ENCODE measurements at places on chromosomes 5 and 9.

GRCh38 chr5:125408448-125409233, 662.2 kb upstream of the ZNF608 start:
- no peak for DNase-seq

- no peak for DNase-seq
Observed at GRCh38 chr5:162785673-162786072, 651.7 kb upstream of the CCNG1 start.

DNA sequence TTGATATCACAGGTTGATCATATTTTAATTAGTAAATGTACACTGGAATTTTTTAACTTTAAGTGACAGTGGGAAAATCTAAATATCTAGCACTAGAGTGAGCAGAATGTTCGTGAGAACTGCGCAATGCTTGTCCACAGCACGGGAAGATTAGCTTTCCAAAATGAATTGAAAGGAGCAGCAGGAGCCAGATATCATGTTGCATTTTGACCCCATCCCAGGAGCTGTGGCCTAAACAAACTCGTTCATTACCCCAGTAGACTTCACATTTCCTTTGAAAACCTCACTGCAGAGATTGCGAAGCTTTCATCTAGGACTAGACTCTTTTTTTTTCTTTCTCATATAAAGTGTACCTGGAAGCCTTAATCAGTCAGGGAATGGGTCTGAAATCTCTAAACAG, 525.8 kb downstream of the CTNND2 start:
- DNase-seq, result no peak

GRCh38 chr5:79295029-79295428, 59.1 kb downstream of the JMY start:
- DNase-seq, result no peak

DNA sequence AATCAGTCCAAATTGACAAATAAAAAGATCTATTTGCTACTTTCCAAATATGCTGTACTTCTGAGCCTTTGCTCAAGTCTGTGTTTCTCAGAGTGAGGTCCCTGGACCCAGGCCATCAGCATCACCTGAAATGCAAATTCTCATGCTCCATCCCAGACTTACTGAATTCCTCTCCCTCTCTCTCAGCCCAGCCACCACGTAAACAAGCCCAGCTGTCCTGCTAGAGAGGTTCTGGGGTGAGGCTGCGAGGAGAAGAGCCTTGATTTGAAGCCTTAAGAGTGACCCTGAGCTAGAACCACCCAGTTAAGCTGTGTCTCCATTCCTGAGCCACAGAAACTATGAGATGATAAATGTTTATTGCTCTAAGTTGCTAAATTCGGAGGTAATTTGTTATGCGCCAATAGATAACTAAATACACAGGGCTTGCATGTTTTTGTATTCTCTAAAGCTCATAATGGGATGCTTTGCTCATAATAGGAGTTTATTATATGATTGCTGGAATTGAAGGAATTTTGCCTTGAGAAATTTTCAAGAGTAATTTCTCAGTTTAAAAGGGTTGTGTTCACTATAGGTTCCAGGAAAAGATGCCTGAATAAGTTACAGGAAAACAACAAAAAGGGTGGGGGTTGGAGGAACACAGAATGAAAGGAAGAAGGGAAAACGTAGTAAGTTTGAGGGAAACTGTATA, 98.9 kb upstream of the SPATA31D4 start:
- no peak for DNase-seq

DNA sequence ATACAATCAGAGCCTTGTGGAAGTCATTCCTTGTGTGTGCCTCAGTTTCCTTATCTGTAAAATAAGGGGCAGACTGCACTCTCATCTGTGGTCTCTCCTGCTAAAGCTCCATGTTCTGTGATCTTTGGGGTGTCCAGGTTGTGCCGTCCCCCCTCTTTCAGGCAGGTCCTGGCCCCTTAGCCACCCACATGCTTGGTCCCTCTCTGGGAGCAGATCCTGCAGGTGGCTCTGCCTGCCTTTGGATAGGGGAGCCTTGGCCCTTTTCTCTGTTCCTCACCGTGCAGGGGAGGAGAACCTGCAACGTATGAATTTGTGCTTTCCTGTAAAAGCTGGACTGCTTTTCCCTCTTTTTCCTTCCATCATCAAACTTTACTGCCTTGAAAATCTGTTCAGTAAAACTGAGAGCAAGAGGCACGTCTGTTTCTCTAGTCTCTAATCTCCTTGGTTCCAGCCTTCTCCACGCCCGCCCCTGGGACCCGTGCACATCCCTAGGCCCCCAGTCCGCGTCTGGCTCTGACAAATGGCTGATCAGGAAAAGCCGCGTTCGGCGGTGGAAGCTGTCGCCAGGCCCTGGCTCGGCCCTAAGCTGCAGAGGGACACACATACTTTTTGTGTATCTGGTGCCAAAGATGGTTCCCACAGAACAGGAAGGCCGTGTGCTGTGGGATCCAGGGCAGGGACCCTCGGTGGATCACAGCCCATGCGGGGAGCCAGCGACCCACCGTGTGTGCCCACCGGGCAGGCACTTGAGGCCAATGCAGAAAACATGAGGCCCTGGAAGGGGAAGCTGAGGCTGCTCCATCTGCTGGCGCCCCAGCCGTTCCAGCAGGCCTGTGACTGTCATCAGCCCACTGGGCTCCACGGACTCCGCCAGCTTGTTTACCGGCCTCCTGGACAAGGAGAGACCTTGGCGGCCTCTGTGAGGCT, 43.4 kb upstream of the COL5A1 start:
- no peak for DNase-seq

GRCh38 chr5:172389578-172390112, 64.7 kb downstream of the SH3PXD2B start:
- DNase-seq, result no peak

DNA sequence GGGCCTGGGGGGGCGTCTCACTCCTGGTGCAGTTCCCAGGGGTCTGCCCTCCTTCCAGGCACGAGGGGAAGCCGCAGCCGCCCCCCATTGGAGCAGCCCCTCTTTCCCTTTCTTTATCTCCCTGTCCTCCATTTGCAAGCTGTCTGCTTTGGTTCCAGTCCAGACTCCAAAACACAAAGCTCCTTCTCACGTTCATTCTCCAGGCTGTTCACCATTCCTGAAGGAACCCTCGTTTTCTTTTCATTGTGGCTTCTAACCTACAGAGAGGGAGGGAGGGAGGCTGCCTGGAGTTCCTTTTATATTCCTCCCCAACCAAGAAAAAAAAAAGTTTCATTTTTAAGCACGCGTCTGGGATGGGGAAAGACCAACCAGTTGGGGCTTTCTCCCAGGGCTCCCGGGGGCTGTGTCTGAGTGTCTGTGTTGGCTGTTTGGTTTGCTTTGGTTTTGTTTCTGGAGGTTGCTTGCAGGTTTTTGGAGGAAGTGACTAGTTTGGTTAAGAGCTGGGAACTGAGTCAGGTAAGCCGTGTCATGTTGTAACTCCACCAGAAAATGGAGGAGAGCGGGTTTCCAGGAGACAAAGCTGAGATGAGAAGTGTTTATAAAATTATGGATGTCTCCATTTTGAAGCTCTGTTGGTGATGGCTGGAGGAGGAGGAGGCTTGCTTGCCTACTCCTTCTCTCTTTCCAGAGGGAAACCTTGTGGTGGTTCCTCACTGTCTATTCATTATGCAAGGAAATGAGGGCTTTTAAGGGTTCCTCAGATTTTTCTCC, 1.6 kb downstream of the ZNF462 start:
- DNase-seq, result no peak

DNA sequence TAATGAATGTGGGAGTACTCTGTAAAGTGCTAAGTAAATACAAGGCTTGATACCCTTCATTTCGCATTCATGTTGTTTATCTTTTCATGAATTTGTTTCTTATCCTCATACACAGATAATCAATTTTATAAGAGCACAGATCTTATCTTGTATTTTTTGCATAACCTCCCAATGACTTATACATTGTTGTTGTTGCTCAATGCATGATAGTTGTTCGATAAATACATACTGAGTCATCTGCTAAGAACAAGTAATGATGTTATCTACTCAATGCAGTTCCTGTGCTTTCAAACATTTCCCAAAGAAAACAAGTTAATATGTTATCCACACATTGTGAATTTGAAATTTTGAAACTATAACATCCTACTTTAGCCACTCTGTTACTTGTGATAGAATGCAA, 60.7 kb downstream of the TAF11L14 start:
- DNase-seq, result no peak

DNA sequence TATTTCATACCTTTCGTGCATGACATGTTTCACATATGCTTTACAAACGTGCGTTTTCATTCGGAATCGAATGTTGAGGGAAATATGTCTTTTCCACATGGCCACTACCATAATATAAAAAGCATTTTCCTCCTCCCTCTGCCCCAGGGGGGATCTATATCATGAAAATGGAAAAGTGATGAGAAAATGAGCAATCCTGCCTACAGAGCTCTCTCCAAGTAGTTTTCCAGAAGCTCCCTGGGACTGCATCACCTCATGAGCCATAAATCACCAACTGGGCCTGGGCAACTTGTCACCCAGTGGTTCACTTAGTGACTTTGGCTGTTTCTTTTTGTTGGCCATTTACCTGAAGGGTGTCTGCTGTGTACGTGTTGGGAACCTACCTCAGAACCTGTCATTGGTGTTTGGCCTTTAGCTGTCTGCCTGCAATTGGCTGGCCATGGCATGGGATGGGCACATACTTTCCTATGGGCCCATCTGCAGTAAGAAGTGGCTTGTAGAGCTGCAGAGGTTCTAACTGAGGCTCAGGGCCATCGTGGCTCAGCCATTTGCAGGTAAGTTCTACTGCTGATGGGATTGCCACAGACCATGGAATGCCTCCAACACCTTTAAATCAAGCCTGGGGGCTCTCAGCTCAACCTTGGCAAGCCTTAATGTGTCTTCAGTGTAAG, 9.5 kb upstream of the TIFAB start:
- DNase-seq, result no peak

DNA sequence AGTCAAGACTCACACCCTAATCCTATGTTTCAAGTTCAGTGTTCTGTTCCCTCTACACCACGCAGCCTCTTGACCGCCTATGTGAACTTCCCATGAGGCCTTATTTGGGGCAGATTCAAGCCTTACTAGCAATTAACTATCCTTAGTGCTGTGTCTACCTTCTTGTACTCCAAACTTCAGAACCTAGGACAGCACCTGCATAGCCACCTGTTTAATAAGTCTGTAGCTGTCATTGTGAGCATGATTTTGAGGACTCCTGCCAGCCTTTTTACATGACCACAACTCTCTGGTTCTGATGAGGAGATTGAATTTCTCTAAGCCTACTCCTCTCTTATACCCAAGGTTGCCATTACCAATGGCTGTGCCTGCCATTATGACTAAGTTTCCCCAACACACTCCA, 50.8 kb upstream of the PCSK1 start:
- no peak for DNase-seq

DNA sequence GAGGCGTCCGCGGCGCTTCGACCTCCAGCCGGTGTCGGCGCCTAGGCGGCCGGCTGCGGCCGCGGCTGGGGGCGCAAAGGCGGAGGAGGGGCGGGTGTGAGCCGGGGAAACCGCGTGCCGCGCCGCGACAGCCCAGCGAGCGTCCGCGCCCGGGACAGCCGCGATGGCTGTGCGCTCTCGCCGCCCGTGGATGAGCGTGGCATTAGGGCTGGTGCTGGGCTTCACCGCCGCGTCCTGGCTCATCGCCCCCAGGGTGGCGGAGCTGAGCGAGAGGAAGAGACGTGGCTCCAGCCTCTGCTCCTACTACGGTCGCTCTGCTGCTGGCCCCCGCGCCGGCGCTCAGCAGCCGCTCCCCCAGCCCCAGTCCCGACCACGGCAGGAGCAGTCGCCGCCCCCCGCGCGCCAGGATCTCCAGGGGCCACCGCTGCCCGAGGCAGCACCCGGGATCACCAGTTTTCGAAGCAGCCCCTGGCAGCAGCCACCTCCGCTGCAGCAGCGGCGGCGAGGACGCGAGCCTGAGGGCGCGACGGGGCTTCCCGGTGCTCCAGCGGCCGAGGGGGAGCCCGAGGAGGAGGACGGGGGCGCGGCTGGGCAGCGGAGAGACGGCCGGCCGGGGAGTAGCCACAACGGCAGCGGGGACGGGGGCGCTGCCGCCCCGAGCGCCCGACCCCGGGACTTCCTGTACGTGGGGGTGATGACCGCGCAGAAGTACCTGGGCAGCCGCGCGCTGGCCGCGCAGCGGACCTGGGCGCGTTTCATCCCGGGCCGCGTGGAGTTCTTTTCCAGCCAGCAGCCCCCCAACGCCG, 605 bp downstream of the CHSY3 start:
- DNase-seq, result peak; percentile 3

GRCh38 chr9:16928179-16928945, 57.9 kb upstream of the BNC2 start:
- DNase-seq, result no peak

- DNase-seq, result no peak
Observed at GRCh38 chr5:31889001-31889561, 250.2 kb downstream of the PDZD2 start.

DNA sequence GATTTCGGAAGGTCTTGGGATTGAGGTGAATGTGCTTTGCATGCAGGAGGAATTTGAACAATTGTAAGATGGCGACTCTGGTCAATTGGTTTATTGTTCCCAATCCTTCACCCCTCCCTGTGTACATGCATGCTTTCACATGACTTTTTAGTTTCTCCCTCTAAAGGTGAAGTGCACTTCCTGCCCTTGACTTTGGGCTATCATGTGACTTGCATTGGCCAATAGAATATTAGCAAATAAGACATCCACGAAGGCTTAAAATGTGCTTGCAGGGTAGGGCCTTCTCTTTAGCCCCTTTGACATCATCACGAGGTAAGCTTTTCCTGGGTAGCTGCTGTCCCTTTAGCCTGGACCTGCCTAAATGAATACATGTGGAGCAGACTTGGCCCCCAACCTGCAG, 8.1 kb upstream of the ZBTB43 start:
- DNase-seq, result no peak

DNA sequence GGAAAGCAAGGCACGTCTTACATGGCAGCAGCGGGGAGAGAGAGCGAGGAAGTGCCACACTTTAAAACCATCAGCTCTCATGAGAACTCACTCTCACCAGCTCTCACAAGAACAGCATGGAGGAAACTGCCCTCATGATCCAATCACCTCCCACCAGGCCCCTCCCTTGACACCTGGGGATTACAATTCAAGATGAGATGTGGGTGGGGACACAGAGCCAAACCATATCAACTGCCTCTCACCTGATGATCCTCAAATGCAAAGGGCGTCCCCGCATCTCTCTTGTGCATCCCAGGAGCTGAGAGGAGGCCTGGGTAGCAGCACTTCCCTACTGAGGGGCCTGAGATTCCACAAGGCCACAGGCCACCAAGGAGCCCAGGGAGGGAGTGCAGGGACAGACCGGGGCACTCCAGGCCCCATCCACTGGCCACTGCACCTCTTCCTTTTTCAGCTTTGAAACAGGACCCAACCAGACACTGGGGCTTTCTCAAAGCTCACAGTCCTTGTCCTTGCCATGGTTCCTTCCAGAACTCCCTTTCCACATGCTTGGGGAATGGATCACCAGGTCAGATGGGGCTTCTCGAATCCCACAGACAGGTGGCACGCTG, 54.5 kb upstream of the IL17B start:
- no peak for DNase-seq

- no peak for DNase-seq
Observed at GRCh38 chr9:93809204-93809940, 145.8 kb downstream of the BARX1 start.

All from natural killer cell (primary cell).